ENCODE measurements at places on chromosomes 12 and 14.
A peak's percentile ranks its signal among the peaks of the same experiment; 100 is the strongest.

DNA sequence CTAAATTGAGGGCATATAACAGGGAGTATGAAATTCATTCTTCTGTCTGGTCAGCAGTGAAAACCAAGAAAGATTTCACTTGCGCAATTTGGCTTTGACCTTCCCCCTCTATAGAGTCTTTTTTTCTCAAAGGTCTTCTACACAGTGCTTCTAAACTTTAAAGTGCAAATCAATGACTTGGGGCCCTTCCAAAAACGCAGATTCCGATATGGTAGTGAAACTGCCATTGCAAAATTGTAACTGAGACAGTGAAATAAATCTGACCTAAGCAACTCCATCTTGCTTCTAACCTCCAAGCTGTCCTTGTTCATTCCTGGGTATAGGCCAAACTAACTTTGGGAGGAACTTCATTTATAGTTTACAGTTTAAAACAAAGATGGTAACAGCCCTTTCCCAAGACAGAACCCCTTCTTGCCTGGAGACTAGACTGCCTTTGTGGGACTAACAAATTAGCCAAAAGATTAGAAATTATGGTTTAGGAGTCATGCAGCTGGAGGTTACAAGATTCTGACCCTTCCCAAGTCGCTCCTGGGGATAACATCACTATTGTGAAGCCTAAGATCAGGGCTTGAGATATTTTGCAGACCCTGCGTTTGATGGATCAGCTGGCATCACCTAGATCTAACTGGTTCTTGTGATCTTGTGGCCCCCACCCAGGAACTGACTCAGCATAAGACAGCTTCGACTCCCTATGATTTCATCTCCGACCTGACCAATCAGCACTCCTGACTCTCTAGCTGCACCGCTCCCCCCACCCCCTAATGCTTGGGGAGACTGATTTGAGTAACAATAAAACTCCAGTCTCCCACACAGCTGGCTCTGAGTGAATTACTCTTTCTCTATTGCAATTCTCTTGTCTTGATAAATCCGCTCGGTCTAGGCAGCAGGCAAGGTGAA lies 5.0 kb downstream of the SLC25A21 start:
- H3K4me3 ChIP-seq, result no peak overlapping the region
- no peak overlapping the region for H3K27ac ChIP-seq
- no peak for DNase-seq
- no peaks in the 10 kb centered on the region for H3K27me3 ChIP-seq
- no peaks in the 10 kb centered on the region for H3K4me1 ChIP-seq

DNA sequence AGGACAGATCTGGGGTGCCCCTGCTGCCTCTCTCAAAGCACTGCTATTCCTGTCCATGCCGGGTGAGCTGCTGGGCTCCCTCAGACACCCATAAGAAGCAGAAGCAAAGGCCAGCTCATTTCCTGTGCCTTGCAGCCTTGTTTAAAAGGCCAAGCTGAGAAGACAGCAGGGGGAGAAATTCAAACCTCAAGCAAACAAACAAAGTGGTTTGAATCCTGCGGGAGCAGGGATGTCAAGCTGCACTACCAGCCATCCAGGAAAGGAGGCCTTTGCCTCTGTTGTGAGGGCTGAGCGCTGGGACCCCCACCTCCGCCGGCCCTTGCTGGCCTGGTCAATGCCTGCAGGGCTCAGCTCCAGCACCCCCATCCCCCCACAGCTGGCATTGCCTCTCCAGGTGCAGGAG lies 176.5 kb downstream of the PIWIL1 start:
- H3K36me3 ChIP-seq, result no peaks in the 10 kb centered on the region
- H3K4me3 ChIP-seq, result no peak overlapping the region
- no peaks in the 10 kb centered on the region for H3K4me1 ChIP-seq
- DNase-seq, result no peak

DNA sequence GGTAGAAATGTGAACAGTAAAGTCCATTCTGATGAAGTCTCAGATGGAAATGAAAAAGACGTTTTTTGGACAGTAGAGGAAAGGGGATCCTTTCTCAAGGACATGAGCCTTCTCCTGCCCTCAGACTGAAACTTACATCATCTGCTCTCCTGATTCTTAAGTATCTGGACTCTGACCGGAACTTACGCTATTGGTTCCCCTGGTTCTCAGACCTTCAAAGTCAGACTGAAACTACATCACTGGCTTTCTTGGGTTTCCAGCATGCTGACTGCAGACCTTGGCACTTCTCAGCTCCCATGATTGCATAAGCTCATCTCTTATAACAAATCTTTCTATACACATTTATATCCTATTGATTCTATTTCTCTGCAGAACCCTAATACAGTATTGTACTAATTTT lies 291.0 kb downstream of the SNAPC1 start:
- H3K27ac ChIP-seq, result no peak overlapping the region
- no peaks in the 10 kb centered on the region for H3K4me1 ChIP-seq
- no peaks in the 10 kb centered on the region for H3K36me3 ChIP-seq
- DNase-seq, result no peak
- H3K4me3 ChIP-seq, result no peak overlapping the region

GRCh38 chr14:57884175-57884574 lies 18.3 kb upstream of the SLC35F4 start:
- no peak overlapping the region for H3K4me3 ChIP-seq
- no peaks in the 10 kb centered on the region for H3K27me3 ChIP-seq
- H3K4me1 ChIP-seq, result no peaks in the 10 kb centered on the region
- no peaks in the 10 kb centered on the region for H3K36me3 ChIP-seq
- DNase-seq, result no peak

GRCh38 chr12:42789808-42790760 lies 200.5 kb upstream of the PRICKLE1 start:
- DNase-seq, result no peak
- no peaks in the 10 kb centered on the region for H3K27me3 ChIP-seq
- H3K4me3 ChIP-seq, result no peak overlapping the region
- H3K36me3 ChIP-seq, result no peaks in the 10 kb centered on the region
- no peak overlapping the region for H3K27ac ChIP-seq

GRCh38 chr12:111635524-111635923 lies 36.4 kb upstream of the ATXN2 start:
- DNase-seq, result no peak
- H3K27ac ChIP-seq, result no peak overlapping the region
- H3K36me3 ChIP-seq, result no peaks in the 10 kb centered on the region
- H3K4me1 ChIP-seq, result no peaks in the 10 kb centered on the region

GRCh38 chr14:78710963-78711362 lies 540.8 kb downstream of the NRXN3 start:
- no peak overlapping the region for H3K27ac ChIP-seq
- no peaks in the 10 kb centered on the region for H3K27me3 ChIP-seq
- DNase-seq, result no peak
- H3K36me3 ChIP-seq, result no peaks in the 10 kb centered on the region
- H3K4me3 ChIP-seq, result no peak overlapping the region

DNA sequence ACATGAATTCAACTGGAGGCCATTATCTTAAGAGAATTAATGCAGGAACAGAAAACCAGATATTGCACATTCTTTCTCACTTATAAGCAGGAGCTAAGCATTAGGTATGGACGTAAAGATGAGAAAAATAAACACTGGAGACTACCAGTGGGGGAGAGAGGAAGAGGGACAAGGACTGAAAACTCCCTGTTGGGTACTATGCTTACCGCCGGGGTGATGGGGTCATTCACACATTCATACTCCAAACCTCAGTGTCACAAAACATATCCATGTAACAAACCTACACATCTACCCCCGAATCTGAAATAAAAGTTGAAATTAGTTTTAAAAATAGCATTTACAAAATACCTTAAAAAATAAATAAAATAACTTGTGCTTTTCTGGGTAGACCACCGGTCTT lies 80.8 kb upstream of the RAP1B start:
- H3K4me1 ChIP-seq, result no peaks in the 10 kb centered on the region
- no peaks in the 10 kb centered on the region for H3K27me3 ChIP-seq
- no peak for DNase-seq
- H3K4me3 ChIP-seq, result no peak overlapping the region
- no peaks in the 10 kb centered on the region for H3K36me3 ChIP-seq
- H3K27ac ChIP-seq, result no peak overlapping the region

- H3K27ac ChIP-seq, result no peak overlapping the region
- no peaks in the 10 kb centered on the region for H3K36me3 ChIP-seq
- peaks cover 14% of the 10 kb centered on the region for H3K27me3 ChIP-seq
Observed at GRCh38 chr12:3362737-3363136, 128.3 kb upstream of the PRMT8 start.

DNA sequence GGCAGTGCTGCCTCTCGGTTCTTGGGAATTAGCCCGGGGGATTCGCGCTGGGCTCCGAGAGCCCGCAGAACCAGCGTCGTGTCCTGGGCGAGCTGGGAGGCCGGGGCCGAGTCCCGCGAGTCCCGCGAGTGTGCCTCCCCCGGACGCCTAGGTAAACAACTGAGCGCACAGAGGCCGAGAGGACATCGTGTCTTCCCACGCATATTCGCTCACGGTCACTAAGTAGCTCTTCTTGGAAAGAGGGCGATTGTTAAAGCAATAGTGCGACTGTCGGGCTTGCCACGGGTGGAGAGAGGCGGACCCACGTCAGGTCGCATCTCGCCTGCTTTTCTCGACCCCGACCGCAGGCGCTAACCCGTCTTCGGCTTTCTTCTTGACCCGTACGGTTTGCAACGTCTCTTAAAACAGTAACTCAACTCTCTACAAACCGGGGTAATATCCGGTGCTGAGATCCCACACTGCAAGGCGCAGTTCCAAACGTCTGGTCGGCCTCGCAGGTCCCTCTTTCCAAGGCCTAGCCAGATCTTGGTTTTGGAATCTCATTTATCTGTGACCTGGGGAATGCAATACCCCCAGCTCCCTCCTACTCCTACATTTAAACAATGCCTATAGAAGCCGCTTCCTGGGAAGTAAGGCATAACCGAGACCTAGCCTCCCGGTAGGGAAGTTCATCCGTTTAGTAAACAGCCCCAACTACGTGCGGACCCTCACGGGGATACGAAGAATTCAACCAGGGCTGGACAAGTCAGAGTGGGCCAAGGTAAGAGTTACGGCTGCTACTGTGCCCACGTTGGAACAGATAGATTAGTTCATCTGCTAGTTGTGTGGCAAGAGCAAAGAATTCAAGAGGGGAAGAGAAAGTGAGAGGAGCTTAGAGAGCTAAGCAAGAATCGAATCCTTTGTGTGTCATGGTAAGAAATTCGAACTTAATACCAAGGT lies 736 bp upstream of the PHLDA1 start:
- peaks cover 13% of the 10 kb centered on the region for H3K4me1 ChIP-seq
- no peaks in the 10 kb centered on the region for H3K27me3 ChIP-seq
- no peaks in the 10 kb centered on the region for H3K36me3 ChIP-seq
- no peak for DNase-seq
- H3K27ac ChIP-seq, result peak overlapping the region; percentile 94

DNA sequence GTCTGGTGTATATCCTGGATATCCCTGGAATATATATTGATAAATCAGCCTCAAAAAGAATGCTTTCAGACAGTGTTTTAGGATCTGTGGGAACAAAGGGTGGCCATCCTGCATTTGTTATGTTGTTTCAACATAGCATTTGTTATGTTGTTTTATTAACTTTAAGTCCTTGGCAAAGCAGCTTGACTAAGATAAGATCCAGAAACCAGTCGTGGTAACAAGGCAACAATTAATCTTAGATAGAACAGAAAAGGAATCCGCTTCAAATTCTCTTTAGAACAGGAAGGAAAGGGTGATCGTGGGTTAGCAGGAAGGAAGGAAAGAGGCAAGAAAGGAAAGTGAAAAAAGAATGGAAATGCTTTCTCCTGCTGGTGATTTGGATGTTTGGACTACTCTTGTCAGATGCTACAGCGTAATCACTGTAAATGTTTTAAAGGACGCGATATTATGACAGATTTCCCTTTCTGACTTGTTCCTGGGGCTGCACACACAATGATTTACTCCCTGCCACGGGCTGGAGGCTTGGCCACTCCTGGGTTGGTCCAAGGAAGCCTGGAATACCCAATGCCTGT lies 443.3 kb downstream of the DPF3 start:
- no peaks in the 10 kb centered on the region for H3K36me3 ChIP-seq
- DNase-seq, result no peak
- peak overlapping the region; percentile 33 for H3K27ac ChIP-seq
- peak overlapping the region; percentile 33 for H3K4me3 ChIP-seq
- H3K27me3 ChIP-seq, result no peaks in the 10 kb centered on the region

DNA sequence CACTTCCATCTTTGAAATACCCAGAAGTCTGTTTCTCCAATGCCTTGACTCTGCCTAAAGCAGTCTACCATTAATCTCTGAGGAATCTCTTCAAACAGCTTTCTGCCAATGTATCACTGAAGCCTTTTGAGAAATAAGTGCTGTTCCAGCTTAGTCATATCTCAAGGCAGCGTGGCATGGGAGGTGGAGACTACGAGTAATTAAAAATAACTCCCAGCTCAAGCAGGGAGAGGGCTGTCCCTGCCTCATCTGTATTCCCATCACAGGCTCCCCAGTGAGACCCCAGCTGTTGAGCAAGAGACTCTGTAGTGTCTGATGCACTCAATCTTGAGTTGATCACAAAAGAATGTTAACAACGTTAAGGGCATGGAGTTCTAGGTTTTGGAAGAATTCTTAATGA lies 700.6 kb downstream of the DIO2 start:
- no peaks in the 10 kb centered on the region for H3K4me1 ChIP-seq
- H3K36me3 ChIP-seq, result no peaks in the 10 kb centered on the region
- no peaks in the 10 kb centered on the region for H3K27me3 ChIP-seq
- H3K27ac ChIP-seq, result no peak overlapping the region
- DNase-seq, result no peak
- H3K4me3 ChIP-seq, result no peak overlapping the region

- H3K36me3 ChIP-seq, result no peaks in the 10 kb centered on the region
- DNase-seq, result peak; percentile 16
- H3K4me1 ChIP-seq, result peaks cover 50% of the 10 kb centered on the region
Observed at GRCh38 chr12:120015313-120015712, 26.3 kb downstream of the BICDL1 start.

DNA sequence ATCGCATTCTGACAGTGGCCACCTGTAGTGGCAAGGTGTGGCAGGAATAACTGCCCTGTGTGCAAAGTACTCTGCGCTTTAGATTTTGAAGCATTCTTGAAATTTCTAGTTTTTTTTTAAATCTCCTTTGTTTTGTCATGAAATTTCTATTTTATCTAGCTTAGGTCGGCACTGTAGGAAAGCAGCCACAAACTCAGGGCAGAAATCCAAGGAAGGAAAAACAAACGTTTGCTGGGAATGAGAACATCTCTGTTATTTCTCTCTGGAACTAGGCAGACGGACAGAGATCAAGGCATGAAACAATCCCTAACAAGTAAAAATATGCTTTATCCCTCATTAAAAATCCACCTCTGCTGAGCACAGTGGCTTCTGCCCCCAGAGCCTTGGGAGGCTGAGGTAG lies 1.3 kb upstream of the NR2C1 start:
- no peak overlapping the region for H3K27ac ChIP-seq
- no peak overlapping the region for H3K4me3 ChIP-seq
- H3K4me1 ChIP-seq, result no peaks in the 10 kb centered on the region
- no peaks in the 10 kb centered on the region for H3K27me3 ChIP-seq
- DNase-seq, result no peak

GRCh38 chr12:94204499-94205247 lies 56.3 kb downstream of the PLXNC1 start:
- peaks cover 42% of the 10 kb centered on the region for H3K4me1 ChIP-seq
- no peak for DNase-seq
- H3K4me3 ChIP-seq, result no peak overlapping the region
- peak overlapping the region; percentile 6 for H3K27ac ChIP-seq
